ENCODE measurements at places on chromosomes 2 and 18.

GRCh38 chr18:35073186-35074105 is 32.2 kb downstream of the MAPRE2 start:
- DNase-seq, result no peak

GRCh38 chr18:36522509-36522908 is 225.0 kb downstream of the FHOD3 start:
- no peak for DNase-seq

DNA sequence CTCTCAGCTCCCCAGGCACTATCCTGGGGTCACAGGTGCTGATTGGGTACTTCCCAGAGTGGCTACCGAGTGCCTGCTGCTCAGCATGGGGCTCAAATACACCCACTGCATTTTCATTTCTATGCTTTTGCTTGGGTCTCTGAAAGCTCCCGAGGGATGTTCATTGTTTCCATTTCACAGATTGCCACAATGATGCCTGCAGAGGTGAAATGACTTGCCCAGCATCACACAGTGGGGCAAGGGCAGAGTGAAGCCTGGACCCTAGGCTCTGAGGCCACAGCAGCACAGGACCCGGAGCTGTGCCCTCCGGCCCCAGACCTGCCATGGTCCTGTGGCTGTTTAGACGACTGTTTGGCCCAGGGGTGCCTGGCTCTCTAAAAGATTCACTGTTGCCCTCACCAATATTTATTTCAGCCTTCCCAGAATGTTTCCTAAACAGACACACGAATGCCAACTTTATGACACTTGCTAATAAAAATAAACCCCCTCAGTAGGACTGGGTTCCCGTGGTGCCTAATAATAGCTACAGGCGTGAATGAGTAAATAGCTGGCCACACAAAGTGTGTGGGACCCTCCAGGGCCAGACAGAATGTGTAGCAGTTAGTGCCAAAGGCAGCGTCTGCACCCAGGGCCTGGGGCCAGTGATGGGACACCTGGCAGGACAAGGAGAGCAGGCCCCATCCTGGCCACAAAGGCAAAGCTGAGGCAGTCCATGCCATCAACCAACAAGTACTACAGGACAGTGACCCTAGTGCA is 11.5 kb upstream of the ST8SIA5 start:
- DNase-seq, result no peak

DNA sequence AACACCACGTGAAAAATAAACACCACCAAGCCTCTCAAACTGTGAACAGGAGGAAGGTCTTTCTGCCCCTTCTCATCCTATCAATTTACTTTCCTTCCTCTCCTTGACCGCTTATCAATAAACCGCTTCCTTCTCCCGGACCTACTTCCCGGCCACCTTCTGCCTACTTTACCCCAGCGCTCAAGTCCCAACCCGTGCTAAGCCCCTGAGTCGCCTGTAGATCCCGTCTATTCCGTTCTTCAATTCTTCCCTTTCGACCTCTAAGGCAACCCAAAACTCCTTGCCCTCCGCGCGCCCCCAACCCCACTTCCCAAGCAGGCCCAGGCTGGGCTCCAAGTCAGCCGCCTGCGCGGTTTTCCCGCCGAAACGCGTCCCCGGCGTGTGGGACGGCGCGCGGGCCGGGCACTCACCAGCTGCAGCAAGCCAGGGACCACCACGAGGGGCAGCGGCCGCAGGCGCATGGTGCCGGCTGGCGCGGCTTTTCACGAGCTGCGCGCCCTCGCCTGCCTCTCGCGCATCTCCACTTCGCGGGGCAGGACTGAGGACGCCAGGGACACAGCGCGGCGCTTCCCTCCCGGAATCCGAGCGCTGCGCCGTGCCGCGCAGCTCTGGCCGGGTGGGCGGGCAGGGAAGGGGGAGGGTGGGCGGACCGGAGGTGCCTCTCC is at the start of gene NXPH2:
Gene NXPH2 (minus strand): TSS at position 610 of the 665 bp plus-strand sequence. CDS start 149 bp downstream, at position 461.
- no peak for DNase-seq

- no peak for DNase-seq
These were observed 140.4 kb upstream of the RNF152 start for GRCh38 chr18:62033207-62033606.

- no peak for DNase-seq
These were observed 849.1 kb upstream of the POU3F3 start for GRCh38 chr2:104004821-104005220.

All from nucleus accumbens (tissue), 56 donors.